ENCODE measurements at places on chromosomes 2 and 18. TPM values are rescaled to one million over a fixed set of nuclear protein-coding genes. Genes with fewer than 3 reads are reported as not detected.

DNA sequence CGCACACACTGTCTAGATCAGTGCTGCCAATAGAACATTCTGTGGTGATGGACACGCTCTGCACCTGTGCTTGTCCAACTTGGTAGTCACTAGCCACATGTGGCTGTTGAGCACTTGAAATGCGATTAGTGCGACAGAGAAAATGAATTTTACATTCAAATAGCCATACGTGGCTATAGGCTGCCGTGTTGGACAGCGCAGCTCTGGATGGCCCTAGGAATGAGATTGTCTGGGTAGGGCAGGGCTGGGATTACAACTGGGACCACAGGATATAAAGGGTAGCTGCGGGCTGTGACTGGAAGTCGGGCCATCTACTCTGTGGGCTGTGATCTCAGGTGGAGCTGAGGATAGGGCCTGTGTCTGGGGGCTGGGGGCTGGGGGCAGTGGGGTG is 5.2 kb downstream of the ASIC4 start:
- no peak for DNase-seq

GRCh38 chr2:96157649-96158553 is 12.7 kb upstream of the DUSP2 start:
- no peak for DNase-seq

DNA sequence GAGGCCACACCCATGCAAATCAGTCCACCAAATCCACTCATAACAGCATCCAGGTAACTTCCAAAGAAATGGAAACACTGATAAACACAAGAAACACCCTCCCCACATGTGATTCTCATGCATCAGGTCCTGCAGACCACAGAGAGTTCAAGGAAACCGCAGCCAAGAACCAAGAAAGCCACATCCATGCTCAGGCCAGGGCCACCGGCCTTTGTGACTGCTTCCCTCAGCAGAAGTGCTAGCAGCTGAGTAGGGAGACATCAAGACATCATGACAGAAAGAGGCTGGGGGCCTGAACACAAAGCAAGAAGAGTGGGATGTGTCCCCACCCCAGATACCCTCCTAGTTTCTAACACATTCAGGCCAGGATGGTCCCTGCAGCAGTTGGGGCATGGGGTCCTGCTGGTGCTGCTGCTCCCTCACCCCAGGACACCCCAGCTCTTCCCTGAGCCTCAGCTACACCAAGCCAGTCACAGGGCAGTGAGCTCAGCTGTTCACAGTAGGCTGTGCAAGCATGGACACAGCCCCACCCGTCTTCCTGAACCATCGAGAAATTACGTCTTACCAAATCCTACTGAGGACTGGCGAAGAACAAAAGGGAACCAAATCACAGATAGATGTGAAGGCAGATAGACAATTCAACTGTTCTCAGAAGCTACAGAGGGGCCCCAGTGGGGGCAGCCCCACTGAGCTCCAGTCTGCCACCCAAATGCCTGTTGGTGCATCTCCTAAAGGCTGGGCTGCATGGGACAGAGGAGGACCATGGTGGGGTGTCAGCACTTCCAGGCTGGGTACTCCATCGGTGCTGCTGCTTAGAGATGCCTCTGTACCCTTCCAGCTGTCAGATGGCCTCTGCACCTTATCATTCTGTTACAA is 60.9 kb downstream of the HDAC4 start:
- DNase-seq, result no peak

GRCh38 chr2:105313877-105314276 is 15.7 kb downstream of the TGFBRAP1 start:
- no peak for DNase-seq

DNA sequence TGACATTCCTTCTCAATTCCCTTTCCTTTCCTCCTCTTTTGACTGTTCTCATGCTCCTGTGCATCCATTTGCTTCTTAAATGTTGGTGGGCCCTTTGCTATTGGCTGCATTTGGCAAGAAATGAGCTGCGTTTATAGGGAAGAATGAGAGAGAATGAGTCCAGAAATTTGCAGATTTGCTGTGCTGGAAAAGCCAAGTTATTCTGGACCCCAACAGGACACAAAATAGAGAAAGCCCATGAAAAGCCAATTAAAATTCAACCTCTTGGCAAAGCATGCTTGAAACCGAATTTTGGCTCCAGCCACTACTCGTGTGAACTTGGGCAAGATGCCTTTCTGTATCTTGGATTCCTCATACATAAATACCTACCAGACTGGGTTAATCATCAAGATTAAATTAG is 1.3 kb upstream of the SCLY start:
- no peak for DNase-seq

- no peak for DNase-seq
Observed at GRCh38 chr2:136049991-136050920, 64.8 kb upstream of the DARS1 start.

- DNase-seq, result no peak
Observed at GRCh38 chr2:227057060-227057459, 106.9 kb downstream of the COL4A4 start.

DNA sequence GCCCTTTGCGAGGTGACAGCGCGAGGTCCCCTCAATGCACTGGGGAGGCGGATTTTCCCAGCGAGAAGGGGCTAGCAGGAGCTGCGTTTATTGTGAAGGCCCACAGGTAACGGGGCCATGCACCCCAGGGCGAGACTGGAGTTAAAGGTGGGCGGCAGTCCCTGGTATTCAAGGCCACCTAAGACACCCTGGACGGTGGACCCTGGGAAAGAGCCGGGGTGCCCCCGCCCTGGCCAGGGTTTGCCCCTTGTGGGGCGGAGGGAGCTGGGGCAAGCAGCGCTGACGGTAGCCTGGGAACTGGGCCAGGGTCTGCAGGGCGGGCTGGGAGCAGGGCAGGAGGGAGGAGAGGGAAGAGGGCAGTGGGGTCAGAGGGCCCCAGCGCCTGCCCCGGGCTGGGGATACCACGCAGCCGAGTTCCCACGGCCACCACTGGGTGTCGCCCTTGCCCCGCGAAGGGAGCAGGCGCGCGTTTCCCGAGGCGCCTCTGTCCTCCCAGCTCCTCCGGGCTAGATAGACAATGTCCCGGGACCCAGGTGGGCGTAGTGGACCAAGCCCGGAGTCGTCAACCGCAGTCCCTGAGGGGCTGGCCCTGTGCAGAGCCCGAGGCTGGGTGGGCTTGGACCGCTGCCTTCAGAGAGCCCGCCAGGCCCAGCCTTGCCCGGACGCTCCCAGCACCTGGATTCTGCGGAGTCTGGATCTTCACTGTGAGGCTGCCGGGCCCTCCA is 80.2 kb downstream of the SMAD4 start:
- peak; percentile 38 for DNase-seq

- DNase-seq, result no peak
Observed at GRCh38 chr2:152363936-152364335, 29.0 kb downstream of the FMNL2 start.

GRCh38 chr2:137221797-137222492 is 456.6 kb downstream of the THSD7B start:
- no peak for DNase-seq

DNA sequence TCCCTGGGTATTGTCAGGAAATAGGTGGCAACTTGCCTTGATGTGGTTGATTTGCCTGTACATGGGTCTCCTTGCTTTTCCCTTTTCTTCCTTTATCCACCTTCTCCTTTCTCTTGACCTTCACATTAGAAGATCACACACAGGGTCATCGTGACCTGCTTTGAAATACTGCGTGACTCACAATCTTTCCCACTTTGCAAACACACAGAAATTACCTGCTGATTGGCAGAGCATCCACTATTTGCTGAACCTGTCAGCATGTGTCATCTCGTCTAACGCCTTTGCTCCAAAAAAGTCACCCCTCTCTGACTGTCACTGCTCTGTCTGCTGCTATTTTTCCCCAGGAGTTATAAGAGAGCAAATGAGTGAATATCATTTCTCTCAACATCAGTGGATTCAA is 60.8 kb downstream of the MYO3B start:
- no peak for DNase-seq

DNA sequence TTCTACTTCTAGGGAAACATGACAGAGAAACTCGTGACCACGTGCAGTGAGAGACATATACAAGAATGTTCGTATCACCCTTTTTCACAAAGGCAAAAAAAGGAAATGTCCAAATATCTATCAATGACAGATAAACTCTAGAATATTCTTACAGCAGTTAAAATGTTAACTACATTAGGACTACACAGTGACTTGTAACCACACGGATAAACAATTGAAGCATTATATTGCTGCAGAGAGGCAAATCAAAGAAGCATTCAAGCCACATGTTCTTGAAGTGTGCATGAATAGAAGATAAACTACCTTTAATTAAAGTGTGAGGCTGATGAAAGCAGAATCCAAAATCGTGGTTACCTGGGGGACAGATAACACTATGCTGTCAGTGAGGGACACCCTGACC is 935.3 kb upstream of the KLHL29 start:
- DNase-seq, result no peak

DNA sequence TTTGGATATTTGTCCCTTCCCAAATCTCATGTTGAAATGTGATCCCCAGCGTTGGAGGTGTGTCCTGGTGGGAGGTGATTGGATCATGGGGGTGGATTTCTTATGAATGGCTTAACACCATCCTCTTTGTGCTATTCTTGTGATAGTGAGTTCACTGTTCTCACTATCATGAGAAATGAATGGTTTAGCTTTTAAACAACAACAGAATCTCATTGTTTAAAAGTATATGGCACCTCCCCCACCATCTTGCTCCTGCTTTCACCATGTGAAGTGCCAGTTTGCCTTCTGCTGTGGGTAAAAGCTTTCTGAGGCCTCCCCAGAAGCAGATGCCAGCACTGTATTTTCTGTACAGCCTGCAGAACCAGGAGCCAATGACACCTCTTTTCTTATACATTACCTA is 38.1 kb downstream of the KIAA1328 start:
- DNase-seq, result no peak

DNA sequence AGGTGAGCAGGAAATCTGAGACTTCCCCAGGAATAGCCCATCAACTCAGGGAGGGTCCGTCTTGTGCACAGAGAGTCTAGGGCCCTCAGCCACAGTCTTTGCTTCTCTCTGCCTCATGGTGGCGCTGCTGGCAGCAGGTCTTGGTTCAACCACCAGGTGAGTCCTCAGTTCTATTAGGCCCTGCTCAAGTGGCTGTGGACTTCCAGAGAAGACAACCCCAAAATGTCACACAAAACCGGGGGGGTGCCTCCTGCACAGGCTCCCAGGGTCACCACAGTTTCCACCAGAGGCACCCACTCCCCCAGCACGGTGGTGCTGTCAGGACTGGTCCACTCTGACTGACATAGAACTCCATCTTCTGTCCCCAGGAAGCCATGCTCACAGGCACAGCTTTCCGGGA is 2.4 kb upstream of the CHRNG start:
- DNase-seq, result no peak

DNA sequence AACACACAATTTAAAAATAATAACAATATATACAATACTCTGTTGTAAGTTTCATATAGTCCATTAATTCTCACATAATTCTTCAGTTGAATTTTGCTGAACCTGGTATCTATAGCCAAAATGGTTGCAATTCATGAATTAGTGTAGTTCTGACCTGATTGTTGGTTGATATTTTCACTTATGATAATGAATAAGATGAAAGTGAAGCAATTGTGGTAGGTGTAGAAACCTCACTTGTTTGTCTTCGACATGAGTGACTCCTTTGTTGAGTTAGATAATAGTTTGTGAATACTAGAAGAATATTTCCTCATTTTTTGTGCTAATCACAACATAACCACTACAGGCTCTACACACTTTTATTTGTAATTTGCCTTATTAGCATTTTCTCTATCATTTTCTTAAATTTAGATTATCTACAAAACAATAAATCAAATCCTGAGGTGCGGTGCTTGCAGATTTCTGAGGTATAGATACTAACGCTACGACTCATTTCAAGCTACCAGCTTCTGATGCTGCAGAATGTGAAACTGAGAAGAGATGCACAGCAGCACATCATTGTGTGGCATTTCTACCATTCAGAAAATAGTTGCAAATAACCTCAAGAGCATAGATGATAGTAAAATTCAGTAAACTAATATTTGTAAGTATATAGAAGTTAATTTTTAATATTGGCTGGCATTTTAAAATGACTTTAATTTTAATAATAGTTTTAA is 117.9 kb downstream of the KCNH7 start:
- no peak for DNase-seq

DNA sequence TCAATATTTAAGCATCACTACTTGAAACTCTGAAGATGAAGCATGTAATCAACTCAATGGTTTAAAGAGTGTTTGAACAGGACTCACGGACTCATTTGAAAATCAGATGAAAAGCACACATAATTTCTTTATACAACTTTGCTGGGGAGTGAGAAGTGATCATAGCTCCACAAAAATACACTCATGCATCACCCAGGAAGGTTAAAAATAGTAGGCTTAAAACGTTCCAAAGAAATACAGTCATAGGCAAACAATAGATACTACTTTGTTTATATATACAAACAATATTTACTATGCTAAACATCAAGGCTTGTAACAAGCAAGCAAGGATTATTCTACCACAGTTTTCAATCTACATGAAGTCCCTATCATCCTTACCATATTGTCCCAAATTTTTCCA is 11.6 kb downstream of the HNRNPLL start:
- no peak for DNase-seq

GRCh38 chr2:64137567-64137966 is 6.7 kb downstream of the PELI1 start:
- no peak for DNase-seq

DNA sequence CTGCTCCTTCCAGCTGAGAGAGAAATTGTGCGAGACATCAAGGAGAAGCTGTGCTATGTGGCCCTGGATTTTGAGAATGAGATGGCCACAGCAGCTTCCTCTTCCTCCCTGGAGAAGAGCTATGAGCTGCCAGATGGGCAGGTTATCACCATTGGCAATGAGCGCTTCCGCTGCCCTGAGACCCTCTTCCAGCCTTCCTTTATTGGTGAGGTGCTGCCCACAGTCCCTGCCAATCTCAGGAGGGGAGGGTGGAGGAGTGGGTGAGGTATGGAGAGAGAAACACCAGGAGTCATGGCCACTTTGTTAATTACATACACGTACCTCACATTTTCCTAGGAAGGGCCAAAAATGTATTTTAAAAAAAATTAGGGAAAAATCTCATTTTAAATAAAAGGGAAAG is 12.0 kb upstream of the DGUOK start:
- no peak for DNase-seq

- DNase-seq, result no peak
Observed at GRCh38 chr2:205781244-205781931, 99.1 kb downstream of the NRP2 start.

GRCh38 chr2:213104092-213104902 is 47.1 kb downstream of the IKZF2 start:
- DNase-seq, result peak; percentile 31

IL36G gene
- 0.46 TPM for polyA plus RNA-seq

LRRC30 gene
- polyA plus RNA-seq, result not detected

PRLH gene
- not detected for polyA plus RNA-seq

AMER3 gene
- polyA plus RNA-seq, result 0.07 TPM

IL36B gene
- not detected for polyA plus RNA-seq

MDH1B gene
- 3.8 TPM for polyA plus RNA-seq

PID1 gene
- polyA plus RNA-seq, result 22.5 TPM

SLC8A1 gene
- polyA plus RNA-seq, result 4.6 TPM

EFHD1 gene
- polyA plus RNA-seq, result 4.4 TPM

EFEMP1 gene
- polyA plus RNA-seq, result 157 TPM

SLC4A1AP gene
- polyA plus RNA-seq, result 28.8 TPM

PDE1A gene
- 14.8 TPM for polyA plus RNA-seq

CTNNA2 gene
- polyA plus RNA-seq, result 0.33 TPM

MYO3B gene
- polyA plus RNA-seq, result 2.5 TPM

CAPN14 gene
- polyA plus RNA-seq, result 0.26 TPM

MDH1 gene
- 223 TPM for polyA plus RNA-seq

ATG16L1 gene
- polyA plus RNA-seq, result 19.1 TPM

Data from right lung (tissue), 10 donors.